Adrenal gland (tissue), 19 donors: ENCODE measurements at places on chromosomes 16 and 17.
A peak's percentile ranks its signal among the peaks of the same experiment; 100 is the strongest.

- no peak for DNase-seq
These were observed 9.0 kb downstream of the NOG start for GRCh38 chr17:56602292-56603130.

DNA sequence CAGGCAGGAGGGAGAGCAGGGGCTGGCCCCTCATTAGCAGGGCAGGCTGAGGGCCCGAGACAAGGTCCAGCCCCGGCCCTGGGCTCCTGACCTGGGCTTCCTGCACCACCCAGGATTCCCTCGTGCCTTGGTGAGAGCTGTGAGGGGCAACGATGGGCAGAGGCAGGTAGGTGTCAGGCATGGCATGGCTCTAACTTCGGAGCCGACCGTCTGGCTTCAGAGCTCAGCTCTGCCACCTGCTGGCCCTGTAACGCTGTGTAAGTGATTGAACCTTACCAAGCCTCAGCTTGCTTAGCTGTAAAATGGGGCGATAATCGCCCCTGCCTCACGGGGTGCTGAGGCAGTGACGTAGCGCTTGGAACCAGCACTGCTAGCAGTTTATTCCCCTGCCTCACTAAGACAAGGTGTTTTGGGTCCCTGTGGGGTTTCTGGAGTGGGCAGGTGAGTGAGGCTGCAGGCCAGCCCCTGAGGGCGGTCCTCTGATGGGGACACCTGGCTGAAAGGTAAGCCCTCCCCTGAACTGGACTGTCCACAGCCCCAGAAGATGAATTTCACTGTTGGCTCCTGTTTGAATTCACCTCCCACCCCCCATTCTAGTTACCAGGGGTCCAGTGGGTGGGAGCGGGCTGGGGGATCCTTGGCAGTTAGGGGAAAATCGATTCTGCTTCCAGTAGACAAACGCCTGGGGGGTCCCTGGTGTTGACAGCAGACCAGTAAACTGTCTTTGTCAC is 184.8 kb upstream of the GSE1 start:
- DNase-seq = no peak

- no peak for DNase-seq
These were observed 693 bp upstream of the HOXB4 start for GRCh38 chr17:48578616-48579470.

GRCh38 chr16:19338335-19338734 is 52.8 kb downstream of the CLEC19A start:
- no peak for DNase-seq

DNA sequence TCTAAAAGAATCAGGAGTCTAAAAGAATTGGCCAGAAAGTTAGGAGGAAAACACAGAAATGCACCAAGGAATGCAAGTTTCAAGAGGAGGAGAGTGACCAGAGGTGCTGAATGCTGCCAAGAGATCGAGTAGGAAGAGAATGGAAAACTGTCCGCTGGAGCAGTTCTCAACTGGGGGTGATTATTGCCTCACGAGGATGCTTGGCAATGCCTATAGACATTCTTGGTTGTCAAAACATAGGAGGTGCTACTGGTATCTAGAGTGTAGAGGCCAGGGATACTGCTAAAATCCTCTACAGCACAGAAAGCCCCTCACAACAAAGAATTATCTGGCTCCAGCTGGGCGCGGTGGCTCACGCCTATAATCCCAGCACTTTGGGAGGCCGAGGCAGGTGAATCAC is 82.1 kb upstream of the NOL11 start:
- no peak for DNase-seq

- no peak for DNase-seq
These were observed 21.4 kb upstream of the CHMP6 start for GRCh38 chr17:80970044-80970761.

- DNase-seq = no peak
These were observed 2.3 kb upstream of the ABCA9 start for GRCh38 chr17:69062860-69063581.

DNA sequence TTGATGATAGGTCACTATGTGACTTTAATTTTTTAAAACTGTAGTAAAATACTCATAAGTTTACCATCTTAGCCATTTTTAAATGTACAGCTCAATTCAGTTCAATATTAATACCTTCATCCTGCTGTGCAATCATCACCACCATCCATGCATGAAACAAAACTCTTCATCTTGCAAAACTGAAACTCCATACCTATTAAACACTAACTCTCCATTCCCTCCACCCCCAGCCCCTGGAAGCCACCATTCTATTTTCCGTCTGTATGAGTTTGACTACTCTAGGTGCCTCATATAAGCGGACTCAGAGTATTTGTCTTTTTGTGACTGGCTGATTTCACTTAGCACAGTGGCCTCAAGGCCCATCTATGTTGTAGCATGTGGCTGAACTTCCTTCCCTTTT is 9.4 kb upstream of the CNEP1R1 start:
- no peak for DNase-seq

DNA sequence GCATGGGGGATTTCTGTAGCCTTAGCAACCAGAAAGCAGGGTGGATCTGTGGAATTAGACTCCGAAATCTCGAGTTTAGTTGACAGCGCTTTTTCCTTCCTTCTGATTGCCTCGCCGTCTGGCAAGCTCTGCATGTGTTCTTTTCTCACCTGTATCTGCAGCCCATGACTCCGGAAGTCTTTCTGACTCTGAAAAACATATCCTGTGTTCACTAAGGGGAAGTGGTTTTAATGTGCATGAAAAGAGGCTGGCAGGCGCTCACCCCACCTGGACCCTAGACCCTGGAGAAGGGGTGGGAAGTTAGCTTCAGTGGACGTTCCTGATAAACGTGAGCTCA is 158.5 kb downstream of the RPTOR start:
- no peak for DNase-seq

- DNase-seq = no peak
These were observed 13.9 kb upstream of the STAT3 start for GRCh38 chr17:42402117-42402516.

DNA sequence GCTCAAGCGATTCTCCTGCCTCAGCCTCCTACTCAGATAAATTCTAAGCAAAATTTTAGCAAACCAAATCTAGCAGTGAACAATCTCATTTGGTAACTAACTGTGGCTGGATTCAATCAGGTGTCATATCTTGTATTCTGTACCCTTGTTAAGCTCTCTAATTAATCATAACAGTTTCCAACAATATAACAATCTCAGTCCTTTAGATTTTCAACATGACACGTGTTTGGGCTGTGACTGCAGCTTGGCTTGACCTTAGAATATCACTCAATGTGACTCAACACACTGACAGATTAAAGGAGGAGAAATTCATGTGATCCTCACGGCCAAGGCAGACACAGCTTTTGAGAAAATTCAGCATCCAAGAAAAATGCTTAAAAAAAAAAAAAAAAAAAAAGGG is 133.6 kb downstream of the BANP start:
- DNase-seq = no peak

- DNase-seq = no peak
These were observed 13.4 kb upstream of the CRHR1 start for GRCh38 chr17:45770632-45771270.

DNA sequence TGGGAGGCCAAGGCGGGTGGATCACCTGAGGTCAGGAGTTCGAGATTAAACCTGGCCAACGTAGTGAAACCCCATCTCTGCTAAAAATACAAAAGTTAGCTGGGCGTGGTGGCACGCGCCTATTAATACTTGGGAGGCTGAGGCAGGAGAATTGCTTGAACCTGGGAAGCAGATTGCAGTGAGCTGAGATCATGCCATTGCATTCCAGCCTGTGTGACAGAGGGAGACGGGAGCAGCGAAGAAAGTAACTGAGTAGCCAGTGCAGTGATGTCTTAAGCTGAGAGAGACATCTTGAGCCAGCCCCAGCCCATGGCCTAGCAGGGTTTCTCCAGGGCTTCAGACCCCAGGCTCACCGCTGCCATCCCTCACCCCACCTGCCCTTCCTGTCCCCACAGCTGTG is 9.8 kb upstream of the SMIM5 start:
- DNase-seq = no peak

- no peak for DNase-seq
These were observed 50.3 kb downstream of the KSR1 start for GRCh38 chr17:27506348-27507218.

- DNase-seq = no peak
These were observed 31.9 kb upstream of the YPEL2 start for GRCh38 chr17:59299400-59300092.

- DNase-seq = peak; percentile 92
These were observed 84.3 kb downstream of the BMERB1 start for GRCh38 chr16:15518381-15519351.

DNA sequence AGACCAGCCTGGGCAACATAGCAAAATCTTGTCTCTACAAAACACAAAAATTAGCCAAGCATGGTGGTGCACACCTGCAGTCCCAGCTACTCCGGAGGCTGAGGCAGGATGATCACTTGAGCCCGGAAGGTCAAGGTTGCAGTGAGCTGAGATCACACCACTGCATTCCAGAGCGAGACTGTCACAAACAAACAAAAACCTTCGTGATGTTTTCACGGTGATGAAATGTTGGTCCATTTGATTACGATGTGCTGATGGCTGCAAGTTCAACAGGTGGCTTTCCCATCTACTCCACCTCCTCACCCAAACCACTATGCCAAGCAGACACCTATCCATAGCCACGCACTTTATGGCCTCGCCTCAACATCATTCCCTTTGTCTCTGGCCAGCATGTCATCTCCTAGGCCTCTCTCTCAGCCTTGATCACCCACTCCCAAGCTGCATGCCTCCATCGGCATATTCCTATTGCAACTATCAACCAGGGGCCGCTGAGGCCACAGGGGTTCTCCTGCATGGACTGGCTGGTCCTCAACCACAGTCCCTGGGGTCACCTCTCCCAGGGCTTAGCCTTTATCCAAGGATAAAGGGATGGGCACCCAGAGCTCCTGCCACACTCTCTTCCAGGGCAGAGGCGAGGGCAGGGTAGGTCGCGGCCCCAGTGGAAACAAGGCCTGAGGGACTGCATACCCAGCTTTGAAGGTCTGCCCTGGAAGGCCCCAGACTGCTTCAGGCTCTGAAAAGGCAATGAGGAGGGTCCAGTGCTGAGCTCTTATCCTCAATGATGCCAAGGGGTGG is 17.1 kb upstream of the ALOX15B start:
- DNase-seq = no peak

DNA sequence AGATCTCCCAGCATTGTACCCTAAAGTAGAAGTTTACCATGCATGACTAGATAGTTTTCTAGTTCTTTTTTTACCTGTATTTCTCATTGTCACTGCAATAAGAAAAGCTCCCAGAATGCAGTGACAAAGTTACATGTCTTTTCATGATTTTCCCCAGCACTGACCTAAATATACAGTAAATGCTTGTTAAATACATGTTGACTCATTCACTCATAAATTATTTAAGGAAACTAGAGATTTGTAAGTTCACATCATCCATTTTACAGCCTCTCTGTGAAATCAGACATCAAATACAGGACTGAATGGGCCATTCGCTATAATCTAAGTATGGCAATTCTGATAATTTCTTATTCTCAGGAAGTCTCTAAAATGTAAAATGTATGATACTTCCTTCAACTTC is 258.9 kb upstream of the AXIN2 start:
- DNase-seq = no peak

DNA sequence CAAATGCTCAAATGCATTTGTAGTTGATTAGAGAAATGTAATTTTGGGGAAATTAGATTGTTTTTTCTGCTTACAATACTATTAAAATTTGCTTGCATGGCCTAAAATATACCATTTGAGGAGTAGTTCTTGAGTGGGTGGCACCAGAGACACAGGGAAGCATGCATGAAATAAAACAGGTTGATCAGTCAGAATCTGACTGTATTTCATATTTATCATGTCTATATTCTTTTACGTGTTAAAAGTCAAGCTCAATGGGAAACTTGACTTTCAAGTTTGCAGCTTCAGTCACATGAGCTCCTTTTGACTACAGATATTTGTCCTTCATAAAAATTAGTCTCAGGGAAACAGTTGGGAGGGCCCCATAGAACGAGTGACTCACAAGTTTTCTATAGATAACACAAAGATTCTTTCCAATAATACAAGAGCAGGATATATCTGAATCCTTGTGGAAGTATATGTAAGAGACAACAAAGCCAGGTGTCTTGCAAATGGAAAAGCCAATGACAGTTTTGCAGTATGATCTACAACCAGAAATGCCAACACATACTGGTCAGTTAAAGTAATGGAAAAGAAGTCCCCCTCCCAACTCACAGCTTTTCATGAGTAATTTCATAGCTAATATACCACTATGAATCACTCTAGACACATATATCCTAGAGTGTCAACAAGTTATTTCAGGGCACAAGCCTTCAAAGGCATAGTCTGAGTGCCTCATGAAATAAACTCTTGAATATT is 42.2 kb upstream of the CORO6 start:
- DNase-seq = no peak

GRCh38 chr17:4806777-4807604 is at the start of gene PLD2:
Gene PLD2, plus strand, starts transcription at chr17:4807152. Its CDS starts 621 bp downstream, at chr17:4807773.
- DNase-seq = peak; percentile 91

DNA sequence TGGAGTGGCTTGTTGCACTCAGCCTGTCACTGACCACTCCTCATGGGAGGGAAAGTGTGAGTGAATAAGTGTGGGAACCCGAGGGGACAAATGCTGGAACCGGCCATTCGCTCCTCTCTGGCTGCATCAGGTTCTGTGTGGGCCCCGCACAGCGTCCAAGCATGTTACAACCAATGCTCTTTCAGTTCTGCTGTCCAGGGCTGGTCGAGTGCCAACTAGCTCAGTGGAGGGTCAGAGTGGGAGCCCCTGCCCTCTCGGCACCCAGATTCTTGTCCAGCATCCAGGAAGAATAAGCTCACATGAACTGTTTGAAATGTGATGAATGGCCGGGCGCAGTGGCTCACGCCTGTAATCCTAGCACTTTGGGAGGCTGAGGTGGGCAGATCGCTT is 48.3 kb upstream of the FBXO47 start:
- no peak for DNase-seq

DNA sequence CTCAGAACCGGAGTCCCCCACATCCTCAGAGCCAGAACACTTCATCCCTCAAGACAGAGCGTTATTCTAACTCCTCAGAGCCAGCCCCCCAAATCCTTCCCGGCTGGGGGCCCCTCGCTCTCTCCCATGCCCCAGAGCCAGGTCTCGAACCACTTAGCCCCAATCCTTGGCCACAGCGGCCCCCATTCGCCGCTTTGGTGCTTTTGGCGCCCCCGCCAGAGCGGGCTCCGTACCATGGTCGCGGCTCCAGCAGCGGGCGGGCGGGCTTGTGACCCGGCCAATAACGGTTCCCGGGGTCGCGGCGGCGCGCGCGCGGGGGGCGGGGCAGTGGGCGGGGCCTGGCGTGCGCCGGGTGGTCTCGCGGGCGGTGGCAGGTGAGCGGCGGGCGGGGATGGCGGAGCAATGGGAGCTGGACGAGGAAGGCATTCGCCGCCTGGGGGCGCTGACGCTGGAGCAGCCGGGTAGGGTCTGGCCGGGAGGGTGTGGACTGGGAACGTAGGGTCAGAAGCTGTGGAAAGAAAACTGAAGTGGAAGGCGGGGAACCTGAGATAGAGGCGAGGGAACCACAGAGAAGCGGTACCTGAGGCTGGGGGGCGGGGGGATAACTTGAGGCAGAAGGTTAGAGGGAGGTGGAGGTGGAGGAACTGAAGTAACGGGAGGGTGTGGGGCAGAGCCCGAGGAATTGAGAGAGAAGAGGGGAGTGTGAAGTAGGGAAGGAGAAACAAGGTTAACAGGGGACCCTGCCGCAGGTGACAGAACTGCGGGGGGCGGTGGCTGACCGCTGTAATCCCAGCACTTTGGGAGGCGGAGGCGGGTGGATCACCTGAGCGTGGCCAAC is at the start of the genes KCTD19 and LRRC36:
Gene KCTD19 (minus strand): TSS at position 270 of the 838 bp plus-strand sequence. CDS start 34 bp downstream, at position 236.
Gene LRRC36 (plus strand): TSS at position 344 of the 838 bp plus-strand sequence. CDS start 48 bp downstream, at position 392.
- DNase-seq = peak; percentile 56

GRCh38 chr17:9116861-9117568 is 95.7 kb downstream of the NTN1 start:
- no peak for DNase-seq
